Activated naive CD4-positive, alpha-beta T cell (primary cell): ENCODE measurements at places on chromosomes 12 and 14.

DNA sequence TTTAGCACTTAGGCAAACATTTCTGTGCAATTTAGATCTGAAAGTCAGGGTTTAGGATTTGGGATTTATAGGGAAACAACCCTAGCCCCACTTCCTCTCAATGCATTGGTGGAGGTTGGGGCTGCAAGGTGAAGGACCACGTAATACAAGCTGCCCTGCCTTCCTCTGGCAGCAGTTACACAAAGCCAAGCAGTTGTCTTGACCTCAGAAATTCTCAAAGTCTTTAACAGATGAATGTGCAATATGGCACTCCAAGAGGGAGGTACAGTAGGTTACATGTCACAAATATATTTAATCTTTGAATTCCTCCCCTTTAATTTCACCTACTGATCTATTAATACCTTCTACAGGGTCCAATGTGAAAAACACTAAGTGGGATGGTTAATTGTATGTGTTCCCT is 23.9 kb downstream of the IFNG-AS1 start:
- no peak for DNase-seq

- no peak for DNase-seq
These were observed 5.1 kb downstream of the DPPA3 start for GRCh38 chr12:7716381-7716780.

- no peak for DNase-seq
These were observed 2.8 kb downstream of the KRT83 start for GRCh38 chr12:52318241-52318990.

GRCh38 chr12:46664761-46665287 is 161.0 kb downstream of the SLC38A4 start:
- DNase-seq, result no peak

DNA sequence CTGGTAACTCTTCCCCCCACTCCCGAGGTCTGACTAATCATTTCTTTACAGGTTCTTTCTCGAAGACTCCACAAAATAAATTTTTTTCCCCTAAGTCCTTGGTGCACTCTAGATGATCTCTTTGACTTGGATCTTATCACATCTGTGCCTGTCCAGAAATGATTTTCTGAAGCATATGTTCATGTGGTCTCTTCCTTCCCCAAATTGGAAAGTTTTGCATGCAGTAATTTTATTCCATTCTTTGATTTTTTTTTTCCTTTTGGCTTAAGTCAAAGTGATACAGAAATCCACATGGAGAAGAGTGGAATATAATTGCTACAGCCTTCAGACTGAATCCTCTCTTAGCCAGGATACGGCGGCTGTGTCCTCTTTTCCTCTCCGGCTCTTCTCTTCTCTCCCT is 213.3 kb downstream of the BMP4 start:
- DNase-seq, result no peak

- peak; percentile 7 for DNase-seq
These were observed at the start of gene DPY19L2 for GRCh38 chr12:63668028-63668799. Gene DPY19L2, minus strand, starts transcription at chr12:63668493. Its CDS starts 100 bp downstream, at chr12:63668393.

DNA sequence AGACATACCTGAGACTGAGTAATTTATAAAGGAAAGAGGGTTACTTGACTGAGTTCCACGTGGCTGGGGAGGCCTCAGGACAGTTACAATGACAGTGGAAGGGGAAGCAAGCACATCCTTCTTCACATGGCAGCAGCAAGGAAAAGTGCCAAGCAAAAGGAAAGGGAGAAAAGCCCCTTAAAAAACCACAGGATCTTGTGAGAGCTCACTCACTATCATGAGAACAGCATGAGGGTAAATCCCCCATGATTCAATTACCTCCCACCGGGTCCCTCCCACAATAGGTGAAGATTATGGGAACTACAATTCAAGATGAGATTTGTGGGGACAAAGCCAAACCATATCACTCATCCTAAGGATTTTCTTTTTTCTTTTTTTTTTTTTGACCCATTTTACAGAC is 177.8 kb upstream of the EEA1 start:
- no peak for DNase-seq

GRCh38 chr14:76908834-76909233 is 82.6 kb downstream of the LRRC74A start:
- DNase-seq, result no peak

- DNase-seq, result no peak
These were observed 218.9 kb upstream of the CDKN3 start for GRCh38 chr14:54177641-54178621.

DNA sequence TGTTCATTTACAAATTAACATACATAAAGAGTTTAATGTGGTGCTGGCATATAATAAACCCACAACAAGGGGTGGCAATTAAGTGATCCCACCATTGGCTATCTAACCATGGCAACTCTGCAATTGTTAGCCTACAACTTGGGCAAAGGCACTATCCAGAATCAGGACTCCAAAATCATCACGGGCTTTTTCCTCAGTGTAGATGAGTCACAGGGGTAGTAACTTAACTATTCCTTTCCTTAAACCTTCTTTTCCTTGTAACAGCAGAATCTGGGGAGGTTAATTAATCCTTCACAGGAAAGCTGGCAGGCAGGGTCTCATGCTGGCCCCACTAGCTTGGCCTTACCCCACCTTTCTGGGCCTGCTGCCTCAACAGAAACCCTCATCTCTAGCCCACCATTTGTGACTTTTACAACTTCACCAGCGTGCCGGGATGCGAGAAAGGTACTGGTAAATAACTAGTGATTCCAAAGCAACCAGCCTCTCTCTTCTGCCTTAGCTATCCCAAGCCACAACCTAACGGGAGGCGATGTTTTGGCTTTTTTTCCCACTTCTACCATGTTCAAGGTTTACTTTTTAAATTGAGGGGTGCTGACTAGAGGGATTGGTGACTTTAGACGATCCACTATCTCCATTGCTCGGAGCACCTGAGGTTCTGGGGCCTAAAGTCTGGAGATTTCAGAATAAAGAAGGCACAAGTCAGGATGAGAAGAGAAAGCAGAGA is 744 bp downstream of the ATP5MC2 start:
- no peak for DNase-seq

DNA sequence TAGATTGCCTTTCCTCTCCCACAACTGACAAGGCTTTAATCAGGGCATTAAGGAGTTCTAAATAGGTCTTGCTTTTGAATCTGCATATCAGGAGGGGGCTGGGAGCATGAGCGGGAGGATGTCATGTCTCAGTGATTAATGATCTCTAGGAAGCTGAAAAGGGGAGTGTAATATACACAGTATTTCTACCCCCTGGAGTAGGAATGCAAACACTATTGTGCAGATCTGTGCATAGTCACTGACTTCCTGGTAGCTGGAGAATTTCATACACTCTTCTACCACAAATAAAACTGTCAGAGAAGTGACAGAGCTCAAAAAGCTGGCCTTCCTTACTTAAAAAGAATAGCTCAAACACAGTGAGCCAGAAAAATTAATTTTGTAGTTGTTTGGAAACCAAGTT is 65.8 kb downstream of the RIC8B start:
- DNase-seq, result no peak

GRCh38 chr14:34063470-34064164 is 112.7 kb upstream of the EGLN3 start:
- no peak for DNase-seq

GRCh38 chr12:49903700-49904423 is at the start of gene FAIM2:
Gene FAIM2, minus strand, starts transcription at chr12:49903900. Its CDS starts 108 bp downstream, at chr12:49903792.
- no peak for DNase-seq

- DNase-seq, result no peak
These were observed 210.6 kb upstream of the RTL1 start for GRCh38 chr14:101113835-101114725.

DNA sequence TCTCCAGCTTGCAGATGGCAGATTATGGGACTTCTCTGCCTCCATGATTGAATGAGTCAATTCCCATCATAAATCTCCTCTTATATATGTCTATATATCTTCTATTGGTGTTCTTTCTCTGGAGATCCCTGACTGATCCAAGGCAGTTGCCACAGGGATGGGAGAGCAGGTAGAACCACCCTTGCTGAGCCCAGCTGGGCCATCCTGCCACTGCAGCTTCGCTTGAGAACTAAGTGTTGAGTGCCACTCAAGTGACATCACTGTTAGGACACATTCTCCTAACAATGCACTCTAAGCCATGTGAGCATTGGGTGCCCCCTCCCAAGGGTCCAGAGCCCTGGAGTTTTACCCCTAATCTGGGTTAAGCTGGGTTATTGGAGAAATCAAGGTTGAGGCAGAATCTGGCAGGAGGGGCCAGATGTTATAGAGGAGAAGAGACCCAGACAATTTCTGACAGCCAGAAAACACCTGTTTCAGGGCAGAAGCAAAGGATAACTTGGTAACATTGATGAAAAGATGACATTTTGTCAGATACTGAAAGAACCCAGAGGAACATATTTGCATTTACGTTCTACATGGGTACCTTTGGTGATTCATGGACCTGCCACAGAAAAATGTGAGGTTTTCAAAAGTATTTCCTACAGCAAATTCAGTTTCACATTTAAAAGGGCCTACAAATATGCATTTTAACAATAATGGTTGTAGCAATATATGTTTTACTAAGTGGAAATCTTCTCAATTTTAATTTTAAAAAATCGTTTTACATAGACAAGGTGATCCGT is 57.2 kb upstream of the MAX start:
- no peak for DNase-seq

DNA sequence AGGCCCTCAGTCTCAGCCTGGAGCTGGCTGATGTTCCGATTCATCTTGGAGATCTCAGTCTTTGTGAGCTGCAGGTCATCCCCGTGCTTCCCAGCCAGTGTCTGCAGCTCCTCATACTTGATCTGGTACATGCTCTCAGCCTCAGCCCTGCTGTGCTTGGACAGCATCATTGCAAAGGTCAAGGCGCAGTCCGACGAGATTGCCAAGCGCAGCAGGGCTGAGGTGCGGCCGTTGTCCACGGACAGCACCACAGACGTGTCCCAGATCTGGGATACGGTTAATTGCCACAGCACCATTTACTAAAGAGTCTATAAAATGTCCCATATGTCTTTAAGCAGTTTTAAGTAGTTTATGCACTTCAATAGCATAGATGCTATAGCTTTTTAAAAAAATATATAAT is 965.7 kb downstream of the FSCB start:
- no peak for DNase-seq

DNA sequence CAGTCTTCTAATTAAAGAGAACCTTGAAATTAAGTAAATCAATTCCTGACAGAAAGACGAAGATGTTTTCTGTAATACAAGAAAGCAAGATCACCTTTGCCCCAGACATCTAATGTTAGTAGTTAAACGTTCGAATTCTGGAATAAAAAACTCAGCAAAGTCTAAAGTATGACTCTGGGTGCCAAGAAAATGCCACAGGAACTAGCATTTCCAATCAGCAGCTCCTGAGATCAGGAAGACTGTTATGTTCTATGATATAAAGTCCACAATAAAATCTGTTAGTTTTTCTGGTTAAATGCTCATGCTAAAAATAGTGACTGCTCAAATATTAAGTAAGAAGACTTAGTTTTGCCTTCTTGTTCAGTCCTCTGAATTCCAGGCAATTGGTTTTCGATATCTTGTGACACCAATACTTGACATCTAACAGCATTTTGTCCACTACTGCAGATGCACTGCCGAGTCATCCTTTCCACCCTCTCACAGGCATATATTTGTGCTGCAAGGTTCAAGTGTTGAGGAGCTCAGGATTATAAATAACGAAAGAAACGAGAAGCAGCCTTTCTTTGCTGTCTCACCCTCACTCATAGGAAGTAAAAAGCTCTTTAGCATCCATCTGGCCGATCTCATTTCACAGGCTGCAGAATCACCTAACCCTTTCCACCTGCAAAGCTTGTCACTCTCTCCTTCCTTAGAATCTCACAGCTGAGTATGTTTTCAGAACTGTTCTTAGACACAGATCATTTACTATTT is 32.0 kb downstream of the SSH1 start:
- no peak for DNase-seq

- no peak for DNase-seq
These were observed 23.6 kb downstream of the RASSF3 start for GRCh38 chr12:64633940-64634337.

- no peak for DNase-seq
These were observed 51.8 kb downstream of the ZNF664 start for GRCh38 chr12:124024776-124025175.

DNA sequence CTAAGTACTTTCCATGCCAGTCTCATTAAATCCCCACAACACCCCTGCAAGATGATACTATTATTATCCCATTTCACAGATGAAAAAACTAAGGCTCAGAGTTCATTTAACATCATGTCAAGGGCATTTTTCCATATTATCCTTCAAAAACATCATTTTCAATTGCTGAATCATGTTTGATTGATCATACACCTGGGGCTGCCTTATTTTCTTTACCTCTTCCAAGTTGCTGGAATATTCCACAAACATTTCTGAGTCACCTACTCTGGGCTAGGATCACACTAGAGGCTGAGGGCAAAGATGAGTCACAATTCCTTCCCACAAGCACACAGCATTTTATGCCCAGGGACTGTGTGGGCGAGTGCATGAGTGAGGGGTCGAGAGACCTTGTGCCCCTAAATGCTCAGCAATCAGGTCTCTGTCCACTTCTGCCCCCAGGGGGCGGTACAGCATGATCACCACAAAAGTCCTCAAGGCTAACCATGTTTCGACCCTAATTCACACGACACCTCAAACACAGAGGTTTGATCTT is 14.1 kb upstream of the TMEM119 start:
- peak; percentile 10 for DNase-seq

DNA sequence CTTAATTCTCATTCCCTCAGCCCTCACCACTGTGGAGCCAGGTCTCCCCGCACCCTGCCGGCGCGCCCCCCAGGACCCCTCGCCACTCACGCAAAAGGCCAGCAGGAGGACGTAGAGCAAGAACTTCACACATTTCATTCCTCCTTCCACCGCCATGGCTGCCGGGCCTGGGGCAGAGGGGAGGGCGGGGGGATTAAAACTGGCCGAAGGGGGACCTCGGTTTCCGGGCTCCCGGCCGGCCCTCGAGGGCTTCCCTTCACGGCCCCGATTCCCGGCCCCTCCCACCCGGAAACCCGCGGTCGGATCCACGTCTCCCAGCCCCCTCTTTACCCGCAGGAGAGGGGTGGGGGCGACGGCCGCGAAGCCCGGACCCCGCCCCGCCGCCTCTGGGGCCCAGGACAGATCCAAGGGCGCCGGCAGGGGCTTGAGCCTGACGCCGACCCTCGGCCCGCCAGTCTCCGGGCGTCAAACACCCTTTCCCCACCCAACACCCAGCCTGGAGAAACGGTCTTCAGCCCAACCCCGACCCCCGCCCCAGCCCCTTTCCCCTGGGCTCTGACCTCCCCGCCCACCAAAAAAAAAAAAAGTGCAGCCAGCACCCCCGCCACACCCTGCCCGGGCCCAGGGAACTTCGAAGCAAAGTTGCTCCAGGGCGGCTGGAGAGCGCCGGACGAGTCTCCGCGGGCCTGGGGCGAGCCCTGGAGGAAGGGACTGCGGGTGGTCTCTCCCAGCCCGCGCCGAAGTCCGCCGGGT is 447 bp downstream of the CD63 start:
- no peak for DNase-seq
